ENCODE measurements at places on chromosomes 2 and 18.

DNA sequence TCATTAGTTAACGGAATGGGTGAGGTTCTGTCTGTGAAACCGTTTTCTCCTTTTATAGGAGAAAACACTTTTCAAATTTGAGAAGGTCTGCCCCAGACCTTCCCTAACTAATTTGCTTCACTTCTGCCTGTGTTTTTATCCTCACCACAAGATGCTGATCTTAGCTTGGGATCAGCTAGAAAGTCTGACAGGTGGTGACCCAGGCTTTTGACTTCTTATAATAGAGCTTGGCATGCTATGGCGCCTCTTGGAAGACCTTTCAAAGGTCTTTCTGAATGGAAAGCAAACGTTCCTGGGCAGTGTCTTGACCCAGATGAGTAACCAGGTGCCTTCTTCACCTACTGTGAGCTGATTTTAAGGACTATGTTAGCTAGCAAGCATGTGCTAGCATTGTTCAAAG lies 91.4 kb downstream of the LYPD6 start:
- DNase-seq = no peak

DNA sequence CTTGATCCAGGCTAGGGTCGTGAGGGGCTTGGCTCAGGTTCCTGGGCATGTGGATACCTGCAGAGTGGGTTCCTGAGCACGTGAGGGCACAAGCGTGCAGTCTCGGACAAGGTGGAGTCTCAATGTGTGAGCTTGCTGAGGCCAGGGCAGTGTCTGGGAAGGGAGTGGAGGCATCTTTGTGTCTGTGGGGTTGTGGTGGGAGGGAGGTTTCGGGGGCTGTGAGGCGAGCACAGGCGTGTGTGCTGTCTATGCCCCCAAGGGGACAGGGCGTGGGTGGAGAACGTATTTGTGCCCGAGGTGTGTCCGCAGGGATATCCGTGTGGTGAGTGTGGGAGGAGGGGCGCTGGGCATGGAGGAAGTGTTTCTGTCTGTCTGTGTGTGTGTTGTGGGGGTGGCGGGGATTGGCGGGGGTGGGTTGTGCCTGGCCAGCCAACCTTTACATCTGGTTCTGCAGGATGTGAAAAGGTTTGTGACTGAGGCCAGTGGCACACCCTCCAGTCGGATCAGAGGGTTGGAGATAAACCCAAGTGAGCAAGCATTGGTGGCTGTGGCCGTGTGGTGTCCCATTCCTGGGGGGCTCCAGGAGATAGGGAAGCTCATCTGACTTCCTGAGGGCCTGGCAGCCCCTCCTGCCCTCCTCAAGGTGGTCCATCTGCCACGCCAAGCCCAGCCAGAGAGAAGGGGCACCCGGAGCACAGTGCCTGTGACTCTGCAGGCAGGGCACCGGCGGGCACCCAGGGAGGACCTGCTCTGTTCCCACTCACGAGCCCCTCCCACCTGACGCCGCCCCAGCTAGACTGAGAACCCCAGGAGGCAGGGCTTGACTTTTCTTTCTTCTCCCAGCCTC lies 57.1 kb downstream of the ZFP36L2 start:
- no peak for DNase-seq

GRCh38 chr2:64839844-64840243 lies 149.4 kb upstream of the SLC1A4 start:
- DNase-seq = peak; percentile 81

GRCh38 chr2:172944022-172944793 lies 131.4 kb upstream of the MAP3K20 start:
- no peak for DNase-seq

DNA sequence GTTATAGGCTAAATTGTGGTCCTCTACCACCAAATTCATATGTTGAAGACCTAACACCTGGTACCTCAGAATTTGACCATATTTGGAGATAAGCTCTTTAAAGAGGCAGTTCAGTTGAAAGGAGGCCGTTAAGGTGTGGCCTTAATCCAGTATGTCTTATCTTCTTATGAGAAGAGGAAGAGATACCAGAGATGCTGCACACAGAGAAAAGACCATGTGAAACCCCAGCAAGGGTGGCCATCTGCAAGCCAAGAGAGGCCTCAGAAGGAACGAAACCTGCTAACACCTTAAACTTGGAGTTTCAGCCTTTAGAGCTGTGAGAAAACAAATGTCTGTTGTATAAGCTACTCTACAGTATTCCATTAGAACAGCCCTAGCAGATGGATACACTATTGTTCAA lies 528.1 kb upstream of the DCC start:
- DNase-seq = no peak

DNA sequence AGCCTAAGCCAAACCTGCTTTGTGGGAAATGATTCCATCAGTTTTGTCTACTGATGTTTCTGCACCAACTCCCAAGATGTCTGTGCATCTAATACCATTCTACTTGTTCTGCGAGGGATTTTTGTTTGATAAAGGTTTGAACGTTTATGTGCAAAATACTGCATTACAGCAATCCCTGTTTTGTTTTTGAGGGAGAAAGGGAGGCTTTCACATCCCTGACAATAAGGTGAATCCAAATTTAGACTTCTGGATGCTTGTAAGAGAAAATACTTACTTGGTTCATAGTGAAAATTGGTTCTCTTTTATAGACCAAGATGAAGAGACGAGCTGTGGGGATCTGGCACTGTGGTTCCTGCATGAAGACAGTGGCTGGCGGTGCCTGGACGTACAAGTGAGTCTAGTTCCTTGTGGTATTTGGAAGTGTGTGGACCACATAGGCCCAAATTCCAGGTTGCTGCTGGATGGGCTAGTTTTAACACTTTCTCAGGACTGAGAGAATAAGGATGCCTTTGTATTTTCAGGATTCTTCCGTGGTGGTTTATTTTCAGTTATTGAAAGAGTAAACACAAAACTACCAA lies 1.1 kb downstream of the RPL37A start:
- peak; percentile 42 for DNase-seq

DNA sequence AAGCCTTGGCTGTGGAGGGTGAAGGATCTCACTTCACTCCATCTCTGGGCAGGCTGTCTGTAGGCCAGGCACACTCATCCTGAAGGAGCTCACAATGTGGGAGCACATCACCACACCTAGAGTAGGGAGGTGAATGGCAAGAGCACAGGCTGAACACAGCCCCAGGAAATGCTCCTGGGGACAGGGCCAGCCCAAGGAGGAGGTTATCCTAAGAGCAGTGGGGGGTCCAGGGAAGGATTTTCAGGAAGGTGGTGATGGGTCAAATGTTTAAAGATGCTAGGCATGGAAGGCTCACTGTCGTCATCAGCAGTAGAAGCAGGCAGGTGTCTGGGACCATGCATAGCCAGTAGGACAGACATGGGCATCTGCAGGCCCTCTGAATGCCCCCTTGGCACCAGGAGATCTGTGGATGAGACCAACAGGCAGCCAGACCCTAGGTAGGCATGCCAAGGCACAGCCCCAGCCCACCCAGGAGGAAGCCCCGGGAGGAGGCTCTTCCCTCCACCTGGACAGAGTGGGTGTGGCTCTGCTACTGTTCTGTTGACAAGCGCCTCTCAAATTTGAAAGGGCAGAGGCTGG lies 91.7 kb upstream of the RAB6C start:
- no peak for DNase-seq

DNA sequence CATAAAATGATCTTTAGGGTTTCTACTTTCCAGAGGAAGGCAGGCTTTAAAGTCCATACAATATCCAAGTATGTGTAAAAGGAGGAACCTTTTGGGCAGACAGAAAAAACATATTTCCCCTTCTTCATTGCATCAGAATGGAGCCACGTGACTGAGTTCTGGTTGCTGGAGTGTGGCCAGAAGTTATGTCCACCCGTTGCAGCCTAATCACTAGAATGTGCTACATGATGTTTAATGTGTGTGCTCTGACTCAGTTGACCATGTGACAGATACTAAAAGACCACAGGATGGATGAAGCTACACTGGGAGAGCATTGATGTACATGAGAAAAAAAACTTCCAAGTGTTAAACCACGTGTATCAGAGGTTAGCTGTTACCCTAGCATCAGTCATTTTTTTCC lies 460.9 kb downstream of the RIT2 start:
- DNase-seq = peak; percentile 64

- no peak for DNase-seq
These were observed 940 bp upstream of the BOLA3 start for GRCh38 chr2:74148457-74149246.

DNA sequence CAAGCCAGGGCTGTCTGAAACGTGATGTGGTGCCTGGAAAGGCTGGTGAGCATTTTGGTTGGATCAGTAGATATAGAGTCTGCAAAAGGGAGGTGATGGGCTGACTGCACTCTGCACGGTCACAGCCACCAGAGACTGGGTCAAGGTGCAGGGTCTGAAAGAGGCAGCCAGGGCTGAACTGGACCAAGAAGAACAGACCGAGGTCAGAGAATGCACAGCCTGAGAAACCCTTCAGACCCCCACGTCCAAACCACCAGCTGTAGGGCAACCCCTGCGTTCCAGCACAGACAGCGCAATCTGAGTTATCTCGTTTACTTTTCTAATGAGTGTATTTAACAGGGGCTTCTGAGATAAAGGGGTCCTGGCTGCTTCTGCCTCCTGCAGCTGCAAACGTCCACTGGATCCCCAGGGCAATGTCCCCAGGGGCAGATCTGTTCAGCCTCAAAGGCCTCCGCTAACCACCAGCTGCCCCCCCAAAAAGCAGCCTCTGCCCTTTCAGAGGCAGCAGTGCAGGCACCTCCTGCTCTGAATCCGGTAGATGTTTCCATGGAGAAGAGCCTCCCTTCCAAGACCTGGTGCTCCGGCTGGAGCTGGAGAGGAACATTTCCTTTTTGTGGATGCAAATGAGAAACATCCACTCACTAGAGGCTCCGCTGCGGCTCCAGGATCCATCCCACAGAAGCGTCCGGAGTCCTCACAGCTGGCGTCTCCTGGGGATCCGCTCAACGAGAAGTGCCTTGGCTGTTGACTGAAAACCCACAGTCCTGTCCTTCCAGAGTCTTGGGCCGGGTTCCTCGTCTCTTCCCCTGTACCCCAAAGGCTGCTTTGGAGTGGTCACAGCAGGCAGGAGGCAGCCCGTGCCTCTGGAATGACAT lies 970 bp upstream of the KCNG2 start:
- no peak for DNase-seq

- DNase-seq = no peak
These were observed 206.3 kb downstream of the SEPTIN10 start for GRCh38 chr2:109407276-109408042.

- DNase-seq = no peak
These were observed 403.3 kb upstream of the CDH20 start for GRCh38 chr18:60929966-60930365.

GRCh38 chr2:191050640-191050987 lies 36.6 kb upstream of the STAT1 start:
- no peak for DNase-seq

DNA sequence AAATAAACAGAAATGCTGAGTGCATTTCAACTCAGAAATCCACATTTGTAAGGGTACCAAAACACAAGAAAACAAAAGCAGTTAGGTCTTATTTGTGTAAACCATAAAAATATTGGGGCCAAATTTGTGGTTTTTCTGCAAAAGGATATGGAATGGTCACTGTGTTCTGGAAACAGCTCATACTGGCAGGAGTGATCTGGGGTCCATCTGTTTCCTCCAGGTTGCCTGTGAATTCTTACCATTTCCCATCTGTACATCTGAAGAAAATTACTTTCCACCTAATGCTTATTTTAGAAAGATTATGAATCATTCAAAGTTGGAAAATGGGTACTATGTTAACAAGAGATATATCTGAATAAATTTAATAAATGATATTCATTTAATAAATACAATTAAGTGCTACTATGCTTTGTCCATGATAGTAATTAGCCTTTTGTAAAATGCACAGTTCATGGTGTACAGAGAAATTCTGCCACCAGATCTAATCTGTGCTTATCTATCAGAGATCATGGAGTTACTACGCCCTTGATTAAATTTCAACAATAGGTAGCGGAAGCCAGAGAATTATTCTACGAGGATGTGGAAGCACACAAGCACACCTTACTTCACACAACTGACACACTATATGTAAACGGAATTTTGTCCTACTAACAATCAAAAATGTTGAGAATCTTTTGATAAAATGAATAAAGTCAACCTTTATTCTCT lies 10.9 kb downstream of the ALS2 start:
- DNase-seq = no peak

GRCh38 chr2:62554440-62554839 lies 48.4 kb upstream of the TMEM17 start:
- no peak for DNase-seq

DNA sequence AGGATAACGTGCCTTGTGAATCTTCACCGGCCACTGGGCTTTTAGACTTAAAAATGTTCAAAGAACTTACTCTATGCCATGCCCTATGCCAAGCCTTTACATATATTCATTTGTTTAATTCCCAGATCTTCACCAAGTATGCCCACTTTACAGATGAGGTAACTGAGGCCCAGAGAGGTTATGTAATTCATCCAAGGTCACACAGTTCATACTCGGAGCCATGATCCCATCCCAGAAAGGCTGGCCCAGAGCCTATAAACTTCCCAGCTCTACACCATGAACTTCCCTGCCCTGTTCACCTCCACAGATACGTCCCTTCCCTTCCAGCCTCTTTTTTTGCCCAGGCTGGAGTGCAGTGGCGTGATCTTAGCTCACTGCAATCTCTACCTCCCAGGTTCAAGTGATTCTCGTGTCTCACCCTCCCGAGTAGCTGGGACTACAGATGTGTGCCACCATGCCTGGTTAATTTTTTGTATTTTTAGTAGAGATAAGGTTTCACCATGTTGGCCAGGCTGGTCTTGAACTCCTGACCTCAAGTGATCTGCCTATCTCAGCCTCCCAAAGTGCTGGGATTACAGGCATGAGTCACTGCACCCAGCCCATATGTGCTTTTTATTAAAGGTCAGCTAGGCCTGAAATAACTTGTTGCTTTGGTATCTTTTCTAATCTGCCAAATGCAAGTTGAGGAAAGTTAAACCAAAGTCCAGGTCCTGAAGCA lies 44.1 kb downstream of the MTHFD2 start:
- no peak for DNase-seq

DNA sequence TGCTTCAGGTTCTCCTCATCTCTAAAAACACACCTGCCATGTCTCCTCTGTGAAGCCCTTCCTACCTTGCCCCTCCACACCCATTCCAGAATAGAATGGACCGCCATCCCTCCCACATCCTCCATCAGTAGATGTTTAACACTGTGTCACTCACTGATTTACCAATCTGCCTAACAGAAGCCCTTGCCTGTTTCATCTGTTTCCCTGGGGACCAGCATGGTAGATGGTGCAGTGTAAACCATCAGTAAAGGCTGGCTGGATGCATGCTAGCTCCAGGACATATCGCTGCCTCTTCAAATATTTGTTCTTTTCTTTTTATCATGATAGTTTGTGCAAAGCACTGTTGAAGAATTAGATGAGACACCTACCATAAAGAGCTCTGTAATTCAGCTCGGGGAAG lies 271.4 kb downstream of the PIEZO2 start:
- no peak for DNase-seq

GRCh38 chr2:201139836-201140604 lies 24.1 kb downstream of the CFLAR start:
- no peak for DNase-seq

DNA sequence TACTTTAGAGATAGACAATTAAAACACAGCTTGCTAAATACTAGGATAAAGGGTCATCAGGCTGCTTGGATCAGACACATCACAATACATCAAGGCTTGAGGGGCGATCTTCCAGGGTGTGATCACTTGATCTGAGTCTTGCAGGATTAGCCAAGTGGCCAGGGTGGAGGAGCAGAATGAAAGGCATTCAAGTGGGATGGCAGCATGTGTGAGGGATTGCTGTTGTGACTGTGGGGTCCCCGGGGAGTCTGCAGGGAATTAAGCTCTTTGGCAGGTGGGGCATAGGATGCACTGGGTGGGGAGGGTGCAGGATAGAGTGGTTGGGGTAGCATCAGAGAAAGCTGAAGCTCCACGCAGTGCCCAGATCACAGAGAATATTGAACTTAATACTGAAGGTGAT lies 58.0 kb upstream of the TMEM163 start:
- no peak for DNase-seq
